ENCODE measurements at places on chromosomes 2 and 18.

GRCh38 chr18:47175283-47175897 is 774 bp downstream of the IER3IP1 start:
- DNase-seq, result no peak

- no peak for DNase-seq
Measured at GRCh38 chr2:45466053-45466452, 145.0 kb downstream of the SRBD1 start.

- no peak for DNase-seq
Measured at GRCh38 chr2:100921685-100922161, 80.4 kb upstream of the RPL31 start.

DNA sequence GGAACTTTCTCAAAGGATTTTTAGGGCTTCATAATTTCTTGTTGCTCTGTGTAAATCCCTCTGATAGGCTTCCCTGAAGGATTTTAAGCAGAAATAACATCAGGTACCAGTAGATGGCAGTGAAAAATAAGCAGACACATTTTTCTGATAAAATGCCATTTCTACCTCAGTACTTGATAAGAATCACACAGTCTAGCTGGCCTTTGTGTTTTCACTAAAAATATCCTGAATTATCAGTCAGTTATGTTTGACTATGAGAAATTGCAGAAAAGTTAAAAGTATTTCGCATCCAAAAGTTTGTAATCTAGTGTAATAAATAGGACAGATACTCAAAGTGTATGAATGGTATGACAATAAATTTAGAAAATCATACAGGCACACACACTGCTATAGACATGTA is 68.7 kb downstream of the DNAJC10 start:
- no peak for DNase-seq

DNA sequence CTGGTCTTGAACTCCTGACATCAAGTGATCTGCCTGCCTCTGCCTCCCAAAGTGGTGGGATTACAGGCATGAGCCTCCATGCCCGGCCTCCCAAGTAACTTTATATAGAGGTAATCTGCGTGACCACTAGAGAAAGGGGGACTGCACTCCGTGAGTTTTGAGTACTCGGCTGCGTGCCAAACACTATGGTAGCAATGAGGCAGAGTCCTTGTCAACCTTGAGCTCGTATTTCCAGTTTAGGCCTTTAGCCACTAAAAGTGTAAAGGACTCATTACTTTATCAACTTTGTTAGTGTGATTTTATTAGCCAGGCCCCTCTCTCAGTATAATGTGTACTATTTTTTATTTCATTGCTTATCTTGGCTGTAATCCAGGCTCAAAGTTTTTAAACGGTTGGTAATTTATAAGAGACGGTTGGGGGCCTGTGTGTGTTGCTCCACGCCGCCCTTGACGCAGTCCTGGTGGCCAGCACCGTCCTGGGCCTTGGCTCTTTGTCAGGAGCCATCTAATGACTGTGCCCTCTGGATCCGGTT is 56.2 kb downstream of the ZCCHC2 start:
- no peak for DNase-seq

GRCh38 chr2:141195087-141195486 is 935.7 kb downstream of the LRP1B start:
- no peak for DNase-seq

GRCh38 chr2:95310216-95310615 is 13.1 kb downstream of the KCNIP3 start:
- DNase-seq, result no peak

- no peak for DNase-seq
Measured at GRCh38 chr18:11027862-11028261, 121.5 kb downstream of the PIEZO2 start.

DNA sequence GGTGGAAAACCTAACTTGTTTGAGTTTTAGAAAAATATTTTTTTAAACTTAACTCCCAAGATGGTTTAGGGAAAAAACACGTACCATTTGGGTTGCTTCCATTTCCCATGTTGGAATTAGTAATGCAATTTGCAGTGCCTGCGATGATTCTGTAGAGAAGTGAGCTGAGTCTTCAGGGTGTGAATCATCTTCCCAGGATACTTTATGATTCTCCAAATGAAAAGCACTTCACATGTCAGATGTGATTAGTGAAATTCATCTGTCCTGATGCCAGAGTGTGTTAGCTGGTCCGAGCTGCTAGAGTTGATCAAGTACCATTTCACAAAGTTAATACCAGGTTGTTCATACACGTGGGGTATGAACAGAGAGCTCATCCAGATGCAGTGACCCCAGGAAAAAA is 59.1 kb downstream of the ACOXL start:
- no peak for DNase-seq

- DNase-seq, result no peak
Measured at GRCh38 chr2:241001413-241002274, 3.2 kb downstream of the SNED1 start.

DNA sequence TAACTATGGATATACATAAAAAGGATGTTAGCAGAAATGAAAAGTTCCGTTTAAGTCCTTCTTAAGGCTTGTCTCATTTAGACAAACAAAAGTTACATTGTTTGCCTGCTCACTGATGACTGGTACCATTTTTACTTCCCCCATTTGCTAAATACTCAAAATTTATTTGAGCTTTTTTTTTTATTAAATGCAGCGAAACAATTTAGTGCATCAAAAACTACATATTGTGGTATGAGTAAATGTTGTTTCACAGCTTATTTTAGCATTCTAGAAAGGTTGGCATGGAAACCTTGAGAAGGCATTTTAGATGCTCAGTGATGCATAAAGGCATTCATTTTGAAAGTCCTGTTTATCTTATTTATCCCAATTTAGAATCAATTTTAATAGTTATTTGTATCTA is 100.0 kb downstream of the MAP2 start:
- no peak for DNase-seq

DNA sequence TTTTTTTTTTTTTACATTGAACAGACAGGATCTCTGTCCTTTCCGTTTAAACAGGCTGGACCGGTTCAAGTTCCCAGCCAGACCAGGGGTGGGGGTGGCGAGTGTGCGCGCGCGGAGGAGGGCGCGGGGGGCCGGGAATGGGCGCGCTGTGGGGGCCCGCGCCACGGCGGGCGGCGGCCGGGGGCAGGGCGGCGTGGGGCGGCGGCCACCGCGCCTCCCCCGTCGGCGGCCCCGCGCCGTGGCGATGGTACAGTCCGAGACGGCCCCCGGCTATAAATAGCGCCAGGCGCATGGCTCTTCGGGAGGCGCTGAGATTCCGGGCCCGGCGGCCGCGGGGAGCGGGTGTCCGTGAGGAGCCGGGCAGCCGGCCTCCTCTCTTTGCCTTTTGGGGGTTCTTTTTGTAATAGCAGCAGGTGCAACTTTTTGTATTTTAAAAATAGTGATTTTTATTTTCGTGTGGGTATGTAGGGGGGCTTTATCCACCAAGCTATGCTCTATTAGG is 430 bp upstream of the CELF4 start:
- no peak for DNase-seq

GRCh38 chr2:73970850-73971471 is 13.7 kb upstream of the TET3 start:
- no peak for DNase-seq

GRCh38 chr2:100962366-100963025 is 39.6 kb upstream of the RPL31 start:
- DNase-seq, result no peak

DNA sequence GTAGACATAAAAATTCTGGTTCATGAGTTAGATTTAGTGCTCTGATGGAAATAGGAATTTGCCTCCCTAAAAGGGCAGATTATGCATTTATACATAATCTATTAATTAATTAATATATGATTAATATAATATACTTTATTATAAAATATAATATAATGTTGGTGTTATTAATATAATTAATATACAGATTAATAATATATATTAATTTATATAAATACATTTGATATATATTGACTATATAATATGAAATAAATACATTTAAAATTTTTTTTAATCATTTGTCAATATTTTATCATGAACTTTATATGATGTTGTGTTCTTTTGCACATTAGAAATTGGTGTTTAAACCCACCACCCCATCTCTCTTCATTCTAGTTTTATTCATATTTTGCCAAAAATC is 652.1 kb upstream of the ZNF804A start:
- DNase-seq, result no peak
